ENCODE measurements at places on chromosomes 11 and 22.

- DNase-seq: peak; percentile 50
Observed at GRCh38 chr11:32259641-32260081, 168.8 kb downstream of the RCN1 start.

DNA sequence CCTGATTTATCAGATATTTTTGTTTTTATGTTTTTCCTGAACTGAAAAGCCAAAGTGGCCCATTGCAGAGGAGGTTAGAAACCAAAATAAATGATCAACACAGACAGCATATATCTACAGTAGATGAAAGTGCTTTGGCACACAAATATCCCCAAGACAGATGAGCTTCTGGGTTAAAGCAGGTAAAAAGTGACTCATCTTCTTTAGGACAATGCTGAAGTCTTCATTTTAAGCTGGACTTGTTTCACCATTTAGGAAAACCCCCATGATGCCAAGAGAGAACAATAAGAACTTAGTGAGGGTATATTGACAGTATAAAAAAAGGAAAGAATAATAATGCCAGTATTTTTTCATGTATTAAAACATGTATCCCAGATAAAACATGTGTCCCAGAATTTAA is 100.8 kb upstream of the OR9G4 start:
- no peak for DNase-seq

DNA sequence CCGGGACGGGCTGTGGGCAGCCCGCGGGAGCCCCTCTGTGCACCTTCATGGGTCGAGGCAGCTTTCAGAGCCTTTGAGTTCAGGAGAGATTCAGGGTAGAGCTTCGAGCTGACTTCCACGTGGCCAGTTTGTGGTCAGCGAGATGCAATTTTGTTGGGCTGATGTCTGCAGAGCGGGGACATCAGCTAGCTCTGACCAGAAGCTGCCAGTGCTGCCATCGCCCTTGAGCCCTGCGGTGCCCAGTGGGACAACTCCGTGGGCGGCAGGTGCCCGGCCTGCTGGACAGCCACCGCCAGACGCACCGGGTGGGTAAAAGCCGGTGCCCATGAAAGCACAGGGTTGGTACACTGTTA is 719 bp downstream of the TALDO1 start:
- no peak for DNase-seq

GRCh38 chr11:134412203-134413042 is at the start of gene B3GAT1:
B3GAT1 (minus strand) TSS chr11:134412242; CDS start chr11:134387659, 24,583 bp downstream.
- DNase-seq: peak; percentile 16

GRCh38 chr11:126561327-126561893 is 205.9 kb downstream of the ST3GAL4 start:
- peak; percentile 79 for DNase-seq

- DNase-seq: no peak
Observed at GRCh38 chr11:86812981-86813380, 12.6 kb downstream of the PRSS23 start.

GRCh38 chr11:32428665-32429303 is 6.6 kb downstream of the WT1 start:
- no peak for DNase-seq

DNA sequence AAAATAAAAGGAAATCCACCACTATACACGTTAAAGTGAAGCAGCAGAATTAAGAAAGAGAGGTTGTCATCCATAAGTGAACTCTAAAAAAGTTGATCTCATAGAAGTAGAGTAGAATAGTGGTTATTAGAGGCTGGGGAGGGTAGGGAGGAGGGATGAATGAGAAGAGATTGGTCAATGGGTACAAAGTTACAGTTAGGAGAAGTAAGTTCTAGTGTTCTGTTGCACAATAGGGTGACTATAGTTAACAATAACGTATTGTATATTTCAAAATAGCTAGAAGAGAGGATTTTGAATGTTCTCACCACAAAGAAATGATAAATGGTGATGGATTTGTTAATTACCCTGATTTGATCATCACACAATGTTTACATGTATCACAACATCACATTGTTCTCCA is 72.0 kb downstream of the CD82 start:
- DNase-seq: no peak

DNA sequence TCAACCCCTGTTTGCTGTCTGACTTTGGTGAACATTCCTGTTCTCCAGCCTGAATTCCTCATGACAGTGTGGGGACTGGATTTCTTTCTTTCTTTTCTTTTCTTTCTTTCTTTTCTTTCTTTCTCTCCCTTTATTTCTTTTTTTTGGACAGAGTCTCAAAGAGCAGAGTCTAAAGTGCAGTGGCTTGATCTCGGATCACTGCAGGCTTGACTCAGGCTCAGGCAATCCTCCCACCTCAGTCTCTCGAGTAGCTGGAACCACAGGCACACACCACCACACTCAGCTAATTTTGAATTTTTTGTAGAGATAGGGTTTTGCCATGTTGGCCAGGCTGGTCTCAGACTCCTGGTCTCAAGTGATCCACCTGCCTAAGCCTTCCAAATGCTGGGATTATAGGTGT is 63.1 kb downstream of the RPUSD4 start:
- no peak for DNase-seq

DNA sequence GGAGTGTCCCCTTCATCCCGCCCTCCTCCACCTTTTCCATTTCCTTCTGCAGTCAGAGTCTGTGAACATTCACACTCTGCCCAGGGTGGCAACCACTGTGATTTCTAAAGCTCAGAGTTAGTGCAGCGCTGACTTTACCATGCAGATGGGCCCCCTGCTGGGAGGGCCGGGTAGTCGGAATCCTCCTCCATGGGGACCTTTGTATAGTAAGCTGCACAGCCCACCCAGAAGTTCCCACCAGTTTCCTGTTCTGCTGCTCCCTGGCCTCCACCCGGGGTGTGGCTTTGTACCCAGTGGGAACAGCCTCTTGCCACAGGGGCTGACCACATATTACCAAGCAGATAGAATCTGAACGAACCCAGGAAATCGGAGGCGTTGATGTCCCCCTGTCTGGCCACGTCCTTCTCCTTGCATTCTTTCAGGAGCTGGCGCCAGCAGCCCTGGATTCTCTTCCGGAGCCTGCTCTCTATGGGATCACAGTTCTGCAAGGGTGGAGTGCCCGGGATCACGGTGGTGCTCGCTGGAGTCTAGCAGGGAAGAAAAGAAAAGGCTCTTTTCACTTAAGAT is 125.3 kb downstream of the MPPED1 start:
- no peak for DNase-seq
